ENCODE measurements at places on chromosomes 7 and 10.
A peak's percentile ranks its signal among the peaks of the same experiment; 100 is the strongest.

DNA sequence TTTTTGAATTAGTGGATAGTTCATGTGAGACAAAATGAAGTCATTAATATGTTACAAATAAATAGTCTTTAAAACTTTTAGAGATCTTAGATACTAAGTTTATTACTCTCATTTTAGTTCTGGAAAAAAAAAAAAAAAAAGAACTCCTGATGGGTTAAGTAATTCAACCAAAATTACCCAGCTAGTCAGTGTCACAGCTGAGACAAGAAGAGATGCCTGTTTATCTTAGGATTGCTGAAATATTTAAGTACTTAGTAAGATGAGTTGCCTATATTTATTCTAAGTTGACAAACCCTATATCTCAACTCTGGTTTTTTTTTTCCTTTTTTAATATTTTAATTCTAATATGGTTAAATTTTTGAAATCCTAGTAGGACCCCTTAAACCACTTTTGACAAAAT lies 781.0 kb upstream of the LRRN3 start:
- no peak for DNase-seq

- DNase-seq, result no peak
These were observed 28.9 kb downstream of the GUSB start for GRCh38 chr7:65953001-65953720.

DNA sequence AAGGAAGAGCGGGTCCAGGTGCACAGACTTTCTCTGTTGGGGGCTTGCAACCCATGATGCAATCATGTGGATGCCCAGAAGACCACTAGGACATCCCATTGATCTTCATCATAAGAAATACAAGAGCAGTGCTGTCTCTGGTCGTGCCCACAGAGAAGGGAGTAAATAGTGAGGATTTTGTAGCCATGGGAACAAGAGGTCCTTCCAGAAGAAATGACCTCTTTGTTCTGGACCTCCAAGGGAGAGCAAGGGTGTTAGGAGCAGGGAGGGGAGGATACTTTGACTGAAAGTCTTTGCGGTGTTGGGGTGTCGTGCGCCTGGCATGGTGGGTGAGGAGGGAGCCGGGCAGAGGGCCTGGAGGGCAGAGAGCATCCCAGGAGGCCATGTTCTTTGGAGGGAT lies 55.0 kb upstream of the EN2 start:
- no peak for DNase-seq

DNA sequence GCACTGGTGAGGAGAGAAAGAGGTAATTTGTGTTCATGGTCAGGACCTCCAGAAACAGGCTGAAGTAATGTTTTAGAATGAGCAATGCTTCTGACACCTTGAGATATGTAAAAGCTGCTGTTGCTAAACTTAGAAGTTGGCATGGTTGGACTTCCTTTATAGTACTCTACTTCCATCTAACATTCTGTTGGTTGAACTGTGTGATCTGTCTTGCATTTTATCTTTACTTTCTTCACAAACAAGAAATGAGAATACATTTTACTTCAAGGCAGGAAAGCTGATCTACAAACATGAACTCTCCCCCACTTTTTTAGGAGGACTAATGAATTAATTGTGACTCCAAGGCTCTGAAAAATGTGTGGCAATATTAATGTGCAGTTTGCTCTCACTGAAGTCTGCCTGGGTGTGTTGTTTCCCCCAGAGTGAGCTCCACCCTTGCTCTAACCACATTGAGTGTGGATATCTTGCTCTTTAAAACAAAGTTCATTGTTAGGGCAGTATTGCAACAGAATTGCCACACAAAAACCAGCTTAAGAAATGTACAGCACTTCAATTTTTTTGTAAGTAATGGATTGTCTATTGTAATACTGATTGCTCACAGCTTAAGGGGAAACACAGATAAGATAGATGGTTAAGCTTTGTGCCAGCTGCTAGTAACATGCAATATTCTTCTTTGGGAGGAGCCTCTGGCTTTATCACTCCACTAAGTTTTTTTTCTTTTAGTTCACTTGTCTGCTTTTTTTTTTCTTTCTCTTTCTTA lies 69.0 kb downstream of the ADD3 start:
- no peak for DNase-seq

- no peak for DNase-seq
These were observed 148.7 kb downstream of the BICC1 start for GRCh38 chr10:58661336-58661735.

GRCh38 chr7:108358553-108358952 lies 97.7 kb downstream of the NRCAM start:
- no peak for DNase-seq

- no peak for DNase-seq
These were observed 53.6 kb downstream of the SEC61G start for GRCh38 chr7:54705436-54705835.

DNA sequence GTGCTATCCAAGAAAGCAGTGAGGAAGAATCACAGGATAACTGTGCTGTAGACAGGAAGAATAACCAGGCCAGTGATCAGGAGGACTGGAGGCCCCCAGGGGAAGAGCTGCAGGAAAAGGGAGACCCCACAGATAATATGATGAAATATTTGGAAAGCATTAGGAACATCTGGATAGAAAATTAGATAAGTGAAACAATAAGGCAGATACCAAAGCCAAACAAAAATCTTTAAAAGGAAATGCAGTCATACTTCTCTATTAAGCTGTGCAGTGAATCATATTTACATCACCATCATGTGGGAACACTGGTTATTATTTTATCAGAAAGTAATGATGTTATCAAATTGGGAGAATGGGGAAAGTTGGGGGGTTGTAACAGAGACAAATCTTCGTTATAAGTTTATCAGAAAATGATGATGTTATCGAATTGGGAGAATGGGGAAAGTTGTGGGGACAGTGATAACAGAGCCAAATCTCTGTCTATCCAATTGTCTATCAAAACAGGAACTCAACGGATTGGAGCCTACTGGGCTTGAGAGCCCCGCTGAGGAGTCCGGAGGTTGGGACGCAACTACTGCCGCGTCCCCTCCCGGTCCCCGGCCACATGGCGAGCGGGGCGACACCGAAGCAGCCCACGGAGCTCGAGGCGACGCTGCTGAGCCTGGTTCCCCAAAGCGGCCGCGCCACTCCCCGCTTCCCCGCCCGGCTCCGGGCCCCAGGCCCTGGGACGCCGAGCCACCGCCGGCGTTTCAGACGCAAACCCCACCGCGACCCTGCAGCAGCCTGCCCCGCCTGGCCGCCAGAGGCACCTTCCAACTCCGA lies 14.0 kb upstream of the RALA start:
- no peak for DNase-seq

- DNase-seq, result no peak
These were observed 473.5 kb upstream of the ZMIZ1 start for GRCh38 chr10:78595269-78595619.

GRCh38 chr10:94292434-94293090 lies 70.2 kb downstream of the NOC3L start:
- DNase-seq, result no peak

GRCh38 chr7:117480978-117481377 lies 1.2 kb downstream of the CFTR start:
- DNase-seq, result no peak

GRCh38 chr7:74206589-74207120 lies 3.2 kb upstream of the LAT2 start:
- peak; percentile 81 for DNase-seq

DNA sequence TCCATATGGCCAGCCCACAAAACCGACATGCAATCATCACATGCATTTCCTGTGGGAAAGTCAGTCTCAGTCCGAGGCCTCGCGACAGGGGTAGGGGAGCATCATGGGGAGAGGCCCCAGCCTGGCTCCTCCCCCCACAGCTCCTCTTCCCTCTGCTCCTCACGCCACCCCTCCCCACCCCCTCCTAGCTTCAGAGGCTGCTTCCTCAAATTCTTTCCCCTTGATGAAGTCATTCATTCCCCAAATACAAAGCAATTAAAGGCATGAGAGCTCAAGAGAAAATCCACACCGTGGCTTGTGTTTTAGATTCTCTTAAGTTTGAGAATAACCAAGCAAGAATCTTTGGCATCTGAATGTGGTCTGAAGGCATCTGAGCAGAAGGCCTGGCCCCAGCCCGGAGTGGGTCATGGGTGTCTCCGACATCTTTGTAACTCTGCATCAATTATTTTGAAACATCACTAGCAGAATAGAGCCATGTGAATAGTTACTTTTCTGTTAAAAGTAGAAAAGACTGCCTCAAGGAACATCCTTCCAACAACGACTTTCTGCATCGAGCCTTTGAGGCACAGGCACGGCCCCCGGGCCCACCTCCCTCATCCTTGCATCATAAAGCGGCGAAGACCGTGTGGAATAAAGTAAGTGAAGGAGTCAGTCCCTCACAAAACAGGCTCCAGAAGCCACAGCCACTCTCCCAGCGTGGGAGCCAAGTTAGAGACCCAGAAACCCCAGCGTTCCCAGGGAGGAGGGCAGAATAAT lies 90.9 kb downstream of the DIP2C start:
- no peak for DNase-seq

DNA sequence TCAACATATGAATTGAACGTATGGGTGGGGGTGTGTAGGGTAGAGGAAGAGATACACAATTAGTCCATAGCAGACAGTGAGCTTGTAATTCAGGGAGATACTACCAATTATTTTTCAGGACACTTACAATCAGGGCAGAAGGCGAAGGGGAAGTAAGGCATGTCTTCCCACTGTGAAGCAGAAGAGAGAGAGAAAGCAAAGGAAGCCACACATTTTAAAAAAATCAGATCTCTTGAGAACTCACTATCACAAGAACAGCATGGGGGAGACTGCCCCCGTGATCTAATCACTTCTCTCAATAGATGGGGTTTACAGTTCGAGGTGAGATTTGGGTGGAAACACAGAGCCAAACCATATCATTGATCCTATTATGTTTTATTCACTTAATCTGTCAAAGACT lies 116.4 kb upstream of the RPA3 start:
- DNase-seq, result no peak

DNA sequence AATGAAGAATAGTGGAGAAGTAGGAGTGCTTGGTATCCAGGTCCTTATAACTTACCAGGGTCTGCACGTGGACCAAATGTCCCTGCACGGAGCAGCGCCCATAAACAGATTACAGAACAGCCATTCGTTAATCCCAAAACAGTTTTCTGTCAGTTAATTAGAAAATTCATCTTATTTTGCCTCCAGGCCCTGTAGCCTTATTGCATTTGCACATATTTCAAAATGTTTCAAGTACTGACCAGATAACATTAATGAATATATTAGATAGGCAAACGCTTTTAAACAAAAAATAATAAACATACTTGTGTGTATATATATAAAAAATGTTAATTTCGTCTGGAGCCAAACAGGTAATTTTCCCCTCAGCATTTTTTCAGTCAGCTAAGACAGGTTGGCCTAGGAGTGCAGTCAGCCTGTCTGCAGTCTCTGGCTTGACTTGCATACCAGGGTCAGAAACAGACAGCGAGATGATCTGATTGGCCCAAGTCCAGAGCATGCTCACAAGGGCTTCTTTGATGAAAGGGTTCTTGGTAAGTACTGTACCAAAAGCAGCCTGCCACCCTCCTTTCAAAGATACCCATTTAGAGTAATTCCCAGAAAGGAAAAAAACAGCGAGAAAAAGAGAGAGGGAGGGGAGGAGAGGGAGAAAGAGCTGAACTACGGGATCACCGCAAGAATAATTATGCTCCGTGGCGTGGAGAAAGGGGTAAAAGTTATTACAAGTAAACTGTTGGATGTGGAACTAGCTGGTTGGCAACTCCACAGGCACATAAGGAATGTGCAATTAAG lies 194.4 kb upstream of the TCF7L2 start:
- no peak for DNase-seq

GRCh38 chr7:33824911-33825459 lies 80.4 kb upstream of the BMPER start:
- no peak for DNase-seq

GRCh38 chr10:131961777-131962662 lies 19.7 kb downstream of the BNIP3 start:
- DNase-seq, result no peak

- no peak for DNase-seq
These were observed 60.7 kb downstream of the ZMIZ1 start for GRCh38 chr10:79129361-79129997.

DNA sequence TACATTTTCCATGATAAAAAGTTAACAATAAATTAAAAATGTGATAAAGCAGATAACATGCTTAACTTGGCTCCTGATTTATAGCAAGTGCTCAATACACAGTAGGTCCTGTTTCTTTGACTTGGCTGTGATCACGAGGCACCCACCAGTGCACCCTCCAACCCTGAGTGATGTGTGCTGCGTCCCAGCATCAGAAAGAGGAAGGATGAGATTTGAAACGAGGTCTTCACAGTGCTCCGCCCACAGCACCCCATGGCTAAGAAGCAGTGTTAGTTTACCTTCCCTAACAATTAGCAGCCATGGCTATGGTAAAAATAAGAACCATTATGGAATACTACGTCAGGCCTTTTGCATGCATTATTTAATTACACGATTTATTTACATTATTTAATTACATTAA lies 292.0 kb upstream of the ZMIZ1 start:
- no peak for DNase-seq

DNA sequence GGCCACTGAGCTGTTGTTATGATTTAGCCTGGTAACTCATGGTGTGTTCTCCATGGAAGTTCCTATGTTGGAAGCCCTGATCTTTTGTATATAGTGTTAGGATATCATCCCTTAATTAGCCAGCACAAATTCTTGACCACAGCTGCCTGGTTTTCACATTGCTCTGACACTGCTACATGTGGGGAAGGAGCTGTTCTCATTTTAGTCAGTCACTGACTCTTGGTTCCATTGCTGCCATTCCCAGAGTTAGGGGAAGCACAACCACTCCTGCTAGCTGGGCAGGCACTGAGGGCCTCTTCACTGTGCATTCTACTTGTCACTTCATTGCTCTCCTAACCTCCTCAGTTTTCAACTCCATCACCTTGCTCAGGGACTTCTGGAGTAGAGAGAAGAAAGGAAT lies 98.4 kb upstream of the GJD4 start:
- DNase-seq, result no peak

DNA sequence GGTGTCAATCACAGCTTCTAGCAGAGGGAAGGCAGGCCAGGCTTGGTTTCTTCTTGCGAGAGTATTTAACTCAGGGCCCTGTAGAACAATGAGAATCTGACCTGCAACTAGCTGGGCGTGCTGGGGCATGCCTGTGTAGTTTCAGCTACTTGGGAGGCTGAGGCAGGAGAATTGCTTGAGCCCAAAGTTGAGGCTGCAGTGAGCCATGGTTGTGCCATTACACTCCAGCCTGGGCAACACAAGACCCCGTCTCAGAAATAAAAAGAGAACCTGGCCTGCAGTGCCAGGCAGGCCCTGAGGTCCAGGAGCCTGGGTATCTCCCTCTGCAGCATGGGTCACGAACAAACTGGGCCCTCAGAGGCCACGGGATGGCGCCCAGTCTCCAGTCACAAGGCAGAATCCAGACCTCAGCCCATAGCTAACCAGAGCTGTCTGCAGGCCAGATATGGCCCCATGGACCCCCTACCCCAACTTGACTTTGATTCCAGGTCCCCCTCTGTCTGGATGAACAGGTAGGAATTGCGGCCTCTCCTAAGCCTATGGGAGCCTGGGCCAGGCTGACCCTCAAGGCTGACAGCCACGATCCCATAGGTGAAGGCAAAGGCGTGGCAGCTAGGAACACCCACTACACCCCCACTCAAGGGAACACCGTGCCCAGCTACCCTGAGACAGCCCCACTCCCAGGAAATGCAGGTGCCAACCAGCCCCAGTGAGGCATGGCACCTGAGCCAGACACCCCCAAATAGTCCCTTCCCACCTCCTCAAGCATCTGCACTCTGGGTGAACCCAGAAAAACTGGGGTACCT lies 102.7 kb upstream of the TNRC18 start:
- no peak for DNase-seq
